ENCODE measurements at places on chromosomes 13 and 19. TPM values are rescaled to one million over a fixed set of nuclear protein-coding genes. Genes with fewer than 3 reads are reported as not detected.

Gene SERTAD1
- total RNA-seq = 23.5 TPM

Gene FGF9
- total RNA-seq = not detected

Gene ZNF564
- 1.7 TPM for total RNA-seq

Gene UBE2S
- 425 TPM for total RNA-seq

Gene LMTK3
- total RNA-seq = 4.5 TPM

All from A549 treated with CpdA at 1 μM for 4 hours (cell line).